Iris pigment epithelial cell (primary cell): ENCODE measurements at places on chromosomes 6 and 20.

GRCh38 chr6:99219788-99220187 lies 129.7 kb downstream of the FAXC start:
- no peak for DNase-seq

GRCh38 chr6:93550551-93551276 lies 131.4 kb upstream of the EPHA7 start:
- DNase-seq = peak; percentile 3

DNA sequence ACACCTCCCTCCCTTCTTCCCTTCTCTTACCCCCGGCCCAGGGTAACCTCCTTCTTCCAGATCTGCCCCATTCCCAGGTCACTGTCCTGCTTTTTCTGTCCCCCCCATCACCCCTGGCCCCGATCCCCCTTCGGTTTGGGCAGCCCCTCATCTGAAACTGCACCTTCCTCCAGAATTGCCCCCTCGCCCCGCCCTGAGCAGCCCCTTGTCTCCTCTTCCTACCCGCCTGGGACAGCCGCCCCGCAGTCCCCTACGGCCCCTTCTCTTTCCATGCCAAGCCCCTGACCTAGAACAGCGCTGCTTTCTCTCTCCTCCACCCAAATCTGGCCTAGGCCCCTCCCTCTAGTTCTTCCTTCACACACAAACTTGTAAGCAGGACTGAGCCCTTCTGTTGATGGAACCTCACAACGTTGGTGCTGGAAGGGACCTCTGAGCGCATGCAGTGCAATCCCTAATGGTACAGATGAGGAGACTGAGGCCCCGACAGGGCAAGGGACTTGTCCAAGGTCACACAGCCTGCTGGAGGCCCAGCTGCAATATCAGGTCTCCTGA lies 630 bp downstream of the PPP2R5D start:
- peak; percentile 18 for DNase-seq

DNA sequence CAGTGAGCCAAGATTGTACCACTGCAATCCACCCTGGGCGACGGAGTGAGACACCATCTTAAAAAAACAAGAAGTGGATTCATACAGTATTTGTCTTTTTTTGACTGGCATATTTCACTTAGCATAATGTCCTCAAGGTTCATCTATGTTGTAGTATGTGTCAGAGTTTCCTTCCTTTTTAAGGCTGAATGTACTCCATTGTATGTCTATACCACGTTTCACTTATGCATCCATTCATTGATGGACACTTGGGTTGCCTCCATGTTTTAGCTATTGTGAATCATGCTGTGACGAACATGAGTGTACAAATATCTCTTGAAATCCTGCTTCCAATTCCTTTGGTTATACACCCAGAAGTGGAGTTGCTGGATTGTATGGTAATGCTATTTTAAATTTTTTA lies 28.9 kb upstream of the FAM83D start:
- no peak for DNase-seq

DNA sequence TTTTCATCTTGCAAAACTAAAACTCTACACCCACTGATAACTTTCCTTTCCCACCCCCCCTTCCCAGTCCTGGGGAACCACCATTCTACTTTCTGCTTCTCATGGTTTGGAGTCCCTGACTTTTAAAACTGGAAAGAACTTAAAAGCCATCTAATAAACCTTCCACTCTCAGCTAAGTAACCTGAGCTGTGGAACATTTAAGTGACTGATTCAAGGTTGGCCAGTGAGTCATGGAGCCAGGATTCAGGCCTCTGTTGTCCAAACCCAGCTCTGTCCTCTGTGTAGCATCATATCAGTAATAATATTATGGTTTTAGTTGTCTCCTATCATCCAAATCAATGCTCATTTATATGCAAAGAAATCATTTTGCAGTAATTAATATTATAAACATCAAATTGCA lies 176.0 kb upstream of the NT5E start:
- peak; percentile 27 for DNase-seq
